ENCODE measurements at places on chromosomes 13 and 19. TPM values are rescaled to one million over a fixed set of nuclear protein-coding genes. Genes with fewer than 3 reads are reported as not detected.

- H3K27ac ChIP-seq: no peak overlapping the region
- no peak overlapping the region for H3K4me3 ChIP-seq
Observed at GRCh38 chr19:48354332-48354992, 9.3 kb downstream of the TMEM143 start.

DNA sequence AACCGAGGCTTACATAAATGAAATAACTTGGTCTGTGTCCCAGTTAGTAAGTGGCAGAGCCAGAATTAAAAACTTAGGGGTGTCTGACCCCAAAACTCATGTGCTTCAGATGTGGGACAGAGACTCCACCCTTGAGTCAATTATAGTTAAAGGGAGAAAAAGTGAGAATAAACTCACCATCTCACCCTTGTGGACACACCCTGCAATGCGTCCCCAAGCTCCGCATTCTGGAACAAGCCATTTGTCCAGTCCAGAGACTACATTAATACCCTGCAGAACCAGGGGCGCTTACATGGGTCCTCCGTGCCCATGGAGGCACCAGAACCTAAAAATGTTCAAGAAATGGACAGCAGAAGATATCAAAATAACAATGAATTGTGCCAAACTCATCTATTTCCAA lies 207.0 kb upstream of the ZNF507 start:
- H3K27ac ChIP-seq: no peak overlapping the region
- H3K4me3 ChIP-seq: no peak overlapping the region
- H3K27me3 ChIP-seq: no peaks in the 10 kb centered on the region

DNA sequence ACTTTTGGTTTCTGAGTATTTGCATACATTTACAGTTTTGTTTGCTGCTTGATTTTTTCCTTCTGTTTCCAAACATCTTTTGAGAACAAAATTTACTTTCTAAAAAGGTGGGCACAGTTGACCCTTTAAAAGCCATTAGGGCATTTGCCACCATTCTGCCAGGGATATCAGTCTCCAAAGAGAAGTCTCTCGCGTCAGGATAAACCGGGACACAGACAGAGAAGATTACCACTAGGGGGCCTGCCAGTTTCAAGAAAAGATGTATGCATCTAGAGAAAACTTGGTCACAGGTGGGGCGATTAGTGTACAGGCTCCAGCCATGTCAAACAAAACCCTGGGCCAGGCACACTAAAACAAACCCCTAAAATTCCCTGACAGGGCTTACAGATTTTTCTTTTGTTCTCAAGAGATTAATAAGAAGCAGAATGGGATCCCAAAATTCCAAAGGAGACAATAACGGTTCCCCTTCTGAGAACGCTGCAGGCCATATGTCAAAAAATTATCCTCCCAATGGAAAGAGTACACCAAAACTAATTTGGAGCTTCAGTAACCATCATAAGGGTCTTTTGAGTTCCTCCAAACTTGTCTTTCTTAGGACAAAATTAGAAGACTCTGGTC lies 10.7 kb upstream of the PABPC3 start:
- H3K27ac ChIP-seq: no peak overlapping the region
- H3K27me3 ChIP-seq: no peaks in the 10 kb centered on the region
- H3K4me1 ChIP-seq: no peaks in the 10 kb centered on the region

DNA sequence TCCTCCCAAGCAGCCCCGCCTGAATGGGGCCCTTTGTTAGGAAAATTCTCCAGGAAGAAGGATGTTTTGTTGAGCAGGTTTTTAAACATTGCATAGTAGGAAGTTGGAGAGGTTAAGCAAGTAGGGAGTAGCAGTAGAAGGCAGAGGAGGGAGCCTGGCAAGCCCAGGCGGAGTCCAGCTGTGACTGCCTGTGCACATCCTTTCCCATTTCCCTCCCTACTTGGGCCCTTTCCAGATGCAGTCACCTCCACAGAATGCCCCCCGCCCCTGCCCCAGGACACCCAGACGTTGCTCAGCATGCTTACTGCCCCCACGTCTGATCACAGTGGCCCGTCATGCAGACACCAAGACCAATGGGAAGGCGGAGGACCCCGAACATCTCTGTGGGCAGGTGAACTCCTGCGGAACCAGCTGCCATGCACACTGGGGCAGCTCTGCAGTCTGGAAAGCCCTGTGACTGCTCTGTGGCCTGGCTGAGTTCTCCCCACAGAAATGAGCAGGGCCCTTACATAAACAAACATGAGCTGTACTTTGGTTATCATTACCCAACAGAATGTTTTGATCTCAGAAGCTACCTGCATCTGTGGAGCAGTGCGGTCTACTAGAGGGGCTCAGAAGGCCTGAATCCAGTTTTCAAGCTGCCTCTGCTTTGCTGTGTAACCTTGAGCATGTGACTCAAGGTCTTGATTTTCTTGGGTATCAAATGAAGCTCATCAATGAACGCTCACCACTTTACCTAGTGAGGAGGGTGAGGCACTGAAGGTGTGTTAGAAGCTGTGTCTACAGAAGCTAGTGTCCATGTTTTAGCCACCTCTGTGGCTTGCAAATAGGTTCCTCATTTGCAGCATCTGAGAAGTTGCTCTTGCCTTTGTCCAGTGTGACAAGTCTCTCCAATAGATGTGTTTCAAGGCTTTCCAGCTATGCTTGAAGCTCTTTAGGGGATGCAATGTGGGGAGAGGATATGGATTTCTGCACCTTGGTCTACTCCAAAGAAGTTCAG lies 84.2 kb downstream of the TNFRSF19 start:
- H3K36me3 ChIP-seq: no peaks in the 10 kb centered on the region
- no peak overlapping the region for H3K4me3 ChIP-seq
- peak; percentile 31 for DNase-seq
- H3K4me1 ChIP-seq: peaks cover 23% of the 10 kb centered on the region

DNA sequence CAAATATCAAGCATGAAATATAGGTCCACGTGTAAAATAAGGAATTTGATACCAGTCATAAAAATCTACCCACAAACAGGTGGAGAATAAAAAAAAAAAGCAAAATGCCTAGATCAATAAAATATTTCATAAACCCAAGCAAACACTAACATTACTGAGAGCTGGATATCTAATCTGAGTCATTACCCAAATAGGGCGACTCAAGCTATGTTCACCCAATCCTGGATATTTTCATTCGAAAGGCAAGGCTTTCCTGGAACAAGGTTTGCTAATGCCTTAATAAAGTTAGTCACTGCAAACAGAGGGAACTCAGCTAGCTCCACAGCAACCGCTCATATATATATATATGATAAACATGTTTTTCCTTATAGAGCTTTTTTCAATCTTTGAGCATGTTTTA lies 33.5 kb upstream of the TM9SF2 start:
- H3K36me3 ChIP-seq: no peaks in the 10 kb centered on the region
- peaks cover 4% of the 10 kb centered on the region for H3K27me3 ChIP-seq
- DNase-seq: no peak
- peaks cover 5% of the 10 kb centered on the region for H3K4me1 ChIP-seq

OLFM2 gene
- total RNA-seq: 13.1 TPM

Data from muscle of leg (tissue), 16 donors.